ENCODE measurements at places on chromosomes 3 and 15.

DNA sequence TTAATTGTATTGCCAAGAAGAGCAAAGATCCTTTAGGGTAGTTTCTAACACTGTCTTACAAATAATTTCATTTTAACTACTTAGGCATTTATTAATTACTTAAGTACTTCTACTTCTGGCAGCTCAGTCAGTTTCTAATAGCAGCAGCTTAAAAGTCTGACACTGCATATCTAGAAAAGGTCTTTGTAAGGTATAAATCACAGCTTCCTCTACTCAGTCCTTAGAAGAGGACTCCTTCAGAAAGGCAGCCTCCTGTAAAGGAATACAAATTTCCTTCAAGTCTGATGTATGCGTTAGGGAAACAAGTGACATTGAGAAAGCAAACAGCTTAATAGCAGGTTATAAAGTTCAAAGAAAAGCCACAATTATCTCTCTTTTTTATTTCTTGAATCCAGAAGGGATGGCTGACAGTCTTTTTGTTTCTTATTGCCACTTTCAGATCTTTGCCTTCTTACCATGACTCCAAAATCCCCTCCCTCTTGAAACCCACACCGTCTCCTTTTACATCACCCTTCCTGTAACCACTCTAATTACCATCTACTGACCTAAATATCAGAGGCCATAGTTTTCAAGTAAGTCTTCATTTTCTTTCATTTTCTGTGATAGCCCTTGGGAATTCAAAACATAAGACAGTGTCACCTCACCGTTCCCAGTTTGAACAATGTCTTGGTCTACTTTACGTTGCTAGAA is 109.5 kb downstream of the CGGBP1 start:
- no peak for DNase-seq

DNA sequence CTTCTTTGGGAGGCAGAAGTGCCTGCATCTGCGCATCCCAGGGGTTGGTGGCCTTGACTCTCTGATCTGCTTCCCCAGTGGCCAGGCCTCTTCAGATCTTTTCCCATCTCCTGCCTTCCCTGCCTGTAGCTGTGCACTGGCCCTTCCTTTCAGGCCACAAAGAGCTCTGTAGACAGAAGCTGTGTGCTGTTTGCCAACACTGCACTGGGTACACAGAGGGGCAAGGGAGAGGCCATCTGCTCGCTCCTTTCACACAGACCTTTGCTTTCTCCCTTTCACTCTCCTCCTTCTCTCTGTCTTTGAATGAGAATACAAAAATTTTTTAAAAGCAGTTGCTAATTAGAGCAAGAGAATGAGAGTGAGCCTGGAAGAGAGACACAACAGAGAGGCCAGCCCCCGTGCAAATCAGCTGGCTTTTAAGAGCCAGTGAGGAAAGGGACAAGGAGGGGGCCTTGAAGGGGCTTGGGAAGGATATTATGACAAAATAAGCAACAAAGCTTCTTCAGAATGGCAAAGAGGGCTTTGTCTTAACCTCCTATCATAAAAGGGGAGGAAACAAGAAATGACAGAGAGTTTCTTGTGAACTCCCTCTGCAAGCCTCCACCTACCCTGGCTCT is 170.9 kb downstream of the EPHB1 start:
- no peak for DNase-seq

DNA sequence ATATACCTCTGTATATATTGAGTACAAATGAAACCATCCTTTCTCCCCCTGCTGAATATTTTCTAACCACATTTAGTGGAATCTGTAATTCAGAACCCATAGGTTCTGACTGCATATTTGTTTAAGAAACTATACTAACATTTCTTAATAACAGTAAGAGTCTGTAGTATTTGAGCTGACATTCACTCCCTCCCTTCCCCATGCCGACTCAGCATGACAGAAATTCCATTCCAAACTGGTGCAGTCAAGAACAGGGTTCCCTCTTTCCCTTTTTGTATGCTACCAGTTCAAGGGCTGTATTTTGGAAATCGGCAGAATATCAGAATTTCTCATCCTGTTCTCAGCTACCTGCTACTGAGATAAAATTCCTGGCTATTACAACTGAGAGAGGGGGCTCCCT is 796.6 kb upstream of the DPPA4 start:
- no peak for DNase-seq

DNA sequence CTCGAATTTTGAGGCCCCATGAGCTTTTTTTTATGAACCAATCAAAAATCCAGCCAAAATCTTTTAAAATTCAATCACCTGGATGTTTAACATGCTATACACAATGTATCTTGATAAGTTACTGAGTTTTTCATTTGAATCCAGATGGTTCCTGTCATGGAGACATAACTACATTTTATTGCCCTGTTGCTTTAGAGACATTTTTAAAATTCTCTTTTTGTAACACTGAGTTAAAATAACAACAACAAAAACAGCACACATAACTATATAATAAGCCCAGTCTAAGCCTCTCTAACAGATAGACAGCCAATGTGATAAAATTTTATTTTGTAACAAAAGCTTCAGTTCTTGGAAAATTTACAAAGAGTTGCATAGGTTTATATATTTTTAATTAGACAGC is 1.8 kb downstream of the PROK2 start:
- no peak for DNase-seq

DNA sequence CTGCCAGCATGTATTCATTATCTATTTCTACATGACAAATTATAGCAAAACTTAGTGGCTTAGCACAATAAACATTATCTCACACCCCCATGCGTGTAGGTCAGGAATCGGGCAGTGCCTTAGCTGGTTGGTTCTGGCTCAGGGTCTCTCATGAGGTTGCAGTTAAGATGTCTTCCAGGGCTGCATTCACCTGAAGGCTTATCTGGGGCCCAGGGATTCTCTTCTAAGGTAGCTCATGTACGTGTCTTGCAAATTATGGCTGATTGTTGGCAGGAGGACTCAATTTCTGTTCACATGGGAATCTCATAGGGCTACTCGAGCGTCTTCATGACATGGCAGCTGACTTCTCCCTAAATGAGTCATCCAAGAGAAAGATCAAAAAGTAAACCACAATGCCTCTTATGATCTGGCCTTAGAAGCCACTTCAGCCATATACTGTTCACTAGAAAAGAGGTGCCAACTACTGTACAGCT is 42.9 kb upstream of the TSC22D2 start:
- no peak for DNase-seq

- DNase-seq, result no peak
These were observed 29.0 kb downstream of the NME9 start for GRCh38 chr3:138300647-138301046.

DNA sequence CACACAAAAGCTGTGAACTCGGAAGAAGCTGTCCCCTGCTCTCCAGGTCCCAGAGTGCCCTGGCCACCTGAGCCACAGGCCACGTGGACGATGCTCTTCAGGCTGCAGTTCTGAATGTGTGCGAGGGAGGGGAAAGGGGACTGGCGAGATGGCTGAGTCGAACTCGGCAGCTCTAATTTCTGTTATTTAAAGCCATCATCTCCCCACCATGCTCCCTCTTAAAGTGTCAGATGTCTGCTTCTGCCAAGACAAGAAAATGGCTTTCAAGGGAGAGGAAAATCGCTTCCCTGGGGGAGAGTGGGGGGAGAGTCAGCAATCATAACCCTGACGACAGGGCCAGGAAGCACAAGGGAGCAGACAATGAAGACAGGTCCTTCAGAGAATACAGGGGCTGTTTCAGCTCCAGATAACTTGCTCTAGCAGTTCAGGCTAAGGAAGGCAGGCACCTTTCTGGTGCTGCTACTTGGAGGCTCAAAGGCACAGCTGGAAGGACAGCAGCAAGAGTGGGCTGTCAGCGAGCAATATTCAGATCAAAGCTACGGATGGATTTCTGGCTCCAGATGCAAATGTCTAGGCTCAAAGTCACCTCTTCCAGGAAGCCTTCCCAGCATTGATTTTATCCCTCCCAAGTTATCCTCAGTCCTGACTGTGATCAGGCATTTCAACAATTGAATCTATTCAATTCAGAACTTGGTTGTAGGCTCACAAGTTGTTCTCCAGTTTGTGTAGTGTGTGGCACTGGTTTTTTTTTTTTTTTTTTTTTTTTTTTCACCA is 15.5 kb upstream of the CCDC33 start:
- no peak for DNase-seq

DNA sequence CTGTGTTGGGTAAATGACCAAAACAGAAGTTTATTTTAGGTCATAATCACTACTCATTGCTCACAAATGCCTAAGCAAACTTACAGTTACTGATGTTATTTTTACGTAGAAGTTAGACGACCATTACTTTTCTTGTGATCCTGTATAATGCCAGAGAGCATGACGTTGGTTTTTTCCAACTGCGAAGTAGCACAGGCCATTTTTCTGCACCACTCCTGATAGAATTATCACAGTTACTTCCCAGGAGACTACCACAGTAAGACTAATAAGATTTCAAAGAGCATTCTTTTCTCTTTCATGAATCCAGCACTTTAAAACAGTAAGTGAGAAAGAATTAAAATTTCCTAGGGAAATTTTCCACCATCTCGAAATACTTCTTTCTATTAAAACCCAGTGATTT is 19.8 kb downstream of the CD200 start:
- no peak for DNase-seq

DNA sequence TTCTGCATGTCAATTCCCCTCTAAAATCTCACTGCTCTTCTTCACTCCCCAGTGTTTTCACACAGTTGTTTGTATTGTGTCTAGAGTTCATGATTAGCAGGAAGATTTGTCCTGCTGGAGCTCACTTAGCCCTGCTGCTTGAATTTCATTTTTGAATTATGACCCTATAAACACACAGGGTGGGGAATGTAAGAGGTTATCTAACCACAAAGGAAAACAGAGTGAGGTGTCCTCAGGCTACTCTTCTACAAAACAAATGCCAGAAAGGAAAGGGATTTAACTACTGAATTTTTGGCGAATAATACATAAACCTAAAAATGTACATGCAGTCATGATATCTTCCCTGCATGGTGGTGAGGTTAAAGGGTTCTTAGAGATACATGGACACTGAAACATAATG is 215.1 kb upstream of the CNTN4 start:
- DNase-seq, result no peak

DNA sequence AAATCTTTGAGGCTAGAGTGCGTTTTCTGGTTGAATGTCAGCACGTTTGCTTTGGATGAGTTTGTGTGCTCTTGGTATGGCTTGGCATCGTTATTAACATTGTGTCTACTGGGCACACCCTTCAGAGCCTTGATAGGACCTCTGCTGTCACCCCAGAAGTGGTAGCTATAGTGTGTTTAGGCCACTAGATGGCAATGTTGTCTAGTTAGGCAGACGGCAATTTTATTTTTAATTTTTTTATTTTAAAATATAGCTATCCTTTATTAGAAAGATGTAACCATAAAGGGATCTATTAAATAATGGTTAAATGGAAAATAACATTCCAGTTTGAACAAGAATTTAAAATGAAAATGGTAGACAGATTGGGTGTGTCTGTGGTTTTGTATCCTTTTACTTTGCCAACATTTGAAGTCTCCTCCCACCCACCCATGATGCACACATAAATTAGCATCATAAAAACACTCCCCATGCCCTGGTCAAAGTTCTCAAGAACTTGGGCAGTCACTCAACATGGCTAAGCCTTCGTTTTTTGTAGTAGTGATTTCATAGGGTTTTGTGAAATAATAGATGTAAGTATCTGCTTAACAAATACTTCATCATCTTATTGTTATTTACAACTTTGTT is 200.7 kb downstream of the KCNH8 start:
- no peak for DNase-seq

GRCh38 chr3:128614076-128614475 is 36.5 kb downstream of the RPN1 start:
- DNase-seq, result no peak

DNA sequence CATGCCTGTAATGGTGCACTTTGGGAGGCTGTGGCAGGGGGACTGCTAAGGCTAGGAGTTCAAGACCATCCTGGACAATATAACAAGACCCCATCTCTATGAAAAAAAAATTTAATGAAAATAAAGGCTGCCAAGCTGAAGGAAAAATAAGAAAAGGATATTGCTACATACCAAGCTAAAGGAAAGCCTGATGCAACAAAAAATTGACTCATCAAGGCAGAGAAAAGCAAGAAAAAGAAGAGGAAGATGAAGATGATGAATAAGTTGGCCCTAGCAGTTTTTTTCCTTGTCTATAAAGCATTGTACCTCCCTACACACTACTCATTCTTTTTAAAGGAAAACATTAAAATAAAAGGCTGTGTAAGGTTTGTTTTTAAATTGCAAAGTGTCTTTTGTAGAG is 441.9 kb upstream of the MDFIC2 start:
- DNase-seq, result no peak

GRCh38 chr15:40772014-40772413 is 2.2 kb downstream of the C15orf62 start:
- no peak for DNase-seq

DNA sequence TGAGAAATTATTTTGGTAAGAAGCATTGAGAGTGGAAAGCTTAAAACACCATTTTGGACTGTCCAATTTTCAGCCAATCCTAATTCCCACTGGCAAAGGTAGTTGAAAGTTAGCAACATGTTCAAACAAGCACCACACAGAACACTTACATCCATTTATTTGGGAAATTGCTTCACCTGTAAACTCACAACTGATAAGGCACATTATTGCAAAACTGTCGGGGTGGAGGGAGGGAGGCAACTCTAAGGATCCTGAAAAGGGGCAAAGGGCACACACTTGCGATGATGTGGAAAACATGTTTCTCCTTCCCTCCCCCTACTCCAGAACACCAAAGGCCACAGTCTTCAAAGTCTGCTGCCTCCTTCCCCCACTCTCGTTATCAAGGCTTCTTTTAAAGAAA is 9.4 kb downstream of the TMEM41A start:
- DNase-seq, result no peak

GRCh38 chr3:16697443-16698147 is 92.4 kb upstream of the DAZL start:
- no peak for DNase-seq

- no peak for DNase-seq
These were observed 57.9 kb upstream of the DPH6 start for GRCh38 chr15:35603856-35604255.

GRCh38 chr3:110470310-110470709 is 601.3 kb upstream of the NECTIN3 start:
- no peak for DNase-seq

GRCh38 chr3:71989165-71989564 is 204.2 kb upstream of the PROK2 start:
- no peak for DNase-seq

- DNase-seq, result no peak
These were observed 155.4 kb downstream of the GOLGA6L6 start for GRCh38 chr15:20386198-20386597.

GRCh38 chr3:169771497-169772304 is 1.5 kb upstream of the MYNN start:
- DNase-seq, result peak; percentile 52

GRCh38 chr3:125461896-125462295 is 58.1 kb downstream of the SNX4 start:
- no peak for DNase-seq

- DNase-seq, result no peak
These were observed 9.3 kb upstream of the SLC12A8 start for GRCh38 chr3:125221831-125222230.

All from activated CD4-positive, alpha-beta T cell treated with anti-CD3 and anti-CD28 coated beads, Interleukin-2, amount 50 U/mL, for 1 hour (primary cell).